ENCODE measurements at places on chromosomes 12 and 14.

DNA sequence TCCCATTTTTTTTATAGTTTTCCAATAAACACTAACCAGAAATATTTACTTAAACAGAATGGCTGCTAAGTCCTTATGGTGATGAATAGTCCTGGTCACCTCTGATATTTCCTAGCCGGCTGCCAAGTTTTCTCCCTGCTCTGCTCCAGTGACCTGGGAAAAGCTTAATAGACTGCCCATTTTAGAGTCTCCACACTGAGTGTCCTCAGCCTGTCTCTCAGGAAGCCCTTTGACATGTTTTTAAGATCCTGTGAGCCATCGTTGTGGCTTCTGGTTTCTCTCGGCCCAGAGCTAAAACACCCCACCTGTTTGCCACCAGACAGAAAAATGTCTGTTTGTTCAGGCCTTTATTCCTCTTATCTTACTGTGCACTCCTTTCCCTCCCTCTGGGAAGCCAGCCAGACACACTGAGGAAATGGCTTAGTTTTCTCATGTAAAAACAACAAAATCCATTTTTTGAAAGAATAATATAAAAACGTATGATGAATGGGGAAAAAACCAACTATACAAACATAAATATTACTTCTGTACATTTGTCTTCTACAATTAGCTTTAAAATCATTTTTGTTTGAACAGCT is 25.4 kb upstream of the ALDH2 start:
- DNase-seq, result no peak

DNA sequence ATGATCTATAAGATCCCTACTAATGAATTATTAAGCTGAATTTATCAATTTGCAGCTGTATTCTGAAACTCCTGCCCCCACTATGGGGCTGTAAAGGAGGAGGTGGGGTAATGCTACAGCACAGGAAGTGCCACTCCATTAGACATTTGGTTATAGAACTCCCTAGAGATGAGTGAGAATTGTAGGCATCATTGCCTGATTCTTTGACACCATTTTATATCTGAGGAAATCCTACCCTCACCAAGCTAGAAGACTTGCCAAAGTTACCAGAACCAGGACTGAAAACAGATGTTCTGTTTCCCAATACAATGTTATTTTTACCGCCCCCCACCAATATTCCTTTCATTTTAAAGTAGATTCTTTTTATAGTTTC is 182.4 kb downstream of the EGLN3 start:
- no peak for DNase-seq

- no peak for DNase-seq
Observed at GRCh38 chr12:104615048-104615561, 158.4 kb downstream of the CHST11 start.

DNA sequence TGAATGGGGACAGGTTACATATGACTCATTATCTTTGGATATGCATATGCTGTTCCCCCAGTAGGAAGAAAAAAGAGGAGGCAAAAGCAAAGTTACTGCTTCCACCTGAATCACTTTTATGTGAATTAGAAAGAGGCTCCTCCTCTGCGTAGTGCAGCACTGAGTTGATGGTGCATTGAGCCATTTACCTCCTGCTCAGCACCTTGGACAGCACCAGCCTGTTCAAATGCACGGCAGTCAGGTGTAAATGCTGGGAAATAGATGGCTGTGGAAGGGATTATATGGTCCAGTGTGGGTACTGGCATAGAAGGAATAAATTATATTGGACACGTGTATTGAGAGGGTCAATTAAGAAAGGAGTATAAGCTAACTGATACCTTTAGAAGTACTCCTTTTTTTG is 541.9 kb upstream of the SEL1L start:
- peak; percentile 13 for DNase-seq

- DNase-seq, result no peak
Observed at GRCh38 chr12:77696183-77696582, 134.5 kb upstream of the NAV3 start.

- DNase-seq, result no peak
Observed at GRCh38 chr12:53747095-53747494, 4.7 kb downstream of the CISTR start.

DNA sequence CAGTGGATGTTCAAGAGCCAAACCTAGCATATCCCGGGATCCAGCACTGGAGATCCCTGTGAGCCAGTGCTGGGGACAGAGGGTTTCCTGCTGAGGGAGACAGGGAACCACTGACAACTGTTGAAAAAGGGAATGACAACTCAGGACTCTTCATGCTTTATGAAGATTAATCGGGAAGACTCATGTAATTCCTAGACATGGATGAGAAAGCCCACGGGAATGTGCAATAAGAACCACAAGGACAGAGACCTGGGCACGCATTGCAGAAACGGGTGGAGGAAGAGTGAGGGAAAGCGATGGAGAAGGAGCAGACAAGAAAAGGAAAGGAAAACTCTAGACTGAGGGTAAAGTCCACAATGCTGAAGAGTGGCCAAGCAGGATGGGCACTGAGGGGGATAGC is 296.0 kb downstream of the PCNX1 start:
- no peak for DNase-seq

- DNase-seq, result peak; percentile 26
Observed at GRCh38 chr14:92654239-92654901, 94.1 kb downstream of the LGMN start.

GRCh38 chr14:59511916-59512575 is 27.7 kb downstream of the JKAMP start:
- DNase-seq, result peak; percentile 12

GRCh38 chr12:71626098-71626497 is 37.5 kb downstream of the ZFC3H1 start:
- DNase-seq, result no peak

- DNase-seq, result no peak
Observed at GRCh38 chr14:20745571-20746358, at the start of gene EDDM3A. Gene EDDM3A, plus strand, starts transcription at chr14:20745887. Its CDS starts 1,694 bp downstream, at chr14:20747581.

- no peak for DNase-seq
Observed at GRCh38 chr12:9406564-9407424, 198.6 kb upstream of the PZP start.

DNA sequence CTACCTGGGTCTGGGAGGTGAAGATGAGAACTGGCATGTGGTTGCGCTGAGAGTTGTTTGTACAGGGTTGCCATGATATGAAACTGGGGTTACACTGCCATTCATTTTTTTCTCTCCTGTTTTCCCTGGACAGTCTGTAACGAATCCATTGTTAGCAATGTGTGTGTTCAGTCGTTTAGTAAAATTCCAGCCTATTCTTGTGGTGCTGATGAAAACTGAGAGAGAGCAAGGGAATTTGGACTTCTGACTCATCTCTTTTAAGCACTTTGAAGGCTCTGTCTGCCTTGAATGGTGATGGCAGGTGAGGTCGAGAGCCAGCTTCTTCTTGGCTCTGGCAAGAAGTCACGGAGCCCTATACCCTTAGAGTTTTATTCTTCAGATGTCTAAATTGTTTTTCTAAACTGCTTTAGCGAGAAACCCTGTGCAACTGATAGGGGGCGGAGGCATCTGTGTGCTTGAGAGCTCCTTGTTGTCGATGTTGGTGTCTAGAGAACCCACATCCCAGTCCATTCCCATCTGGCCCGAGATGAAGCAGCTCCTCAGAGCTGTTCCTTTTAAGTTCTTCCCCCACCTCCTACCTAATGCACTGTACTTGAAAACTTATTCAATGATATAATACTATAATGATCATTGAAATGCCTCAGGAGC is 204.4 kb downstream of the TMX1 start:
- DNase-seq, result no peak

GRCh38 chr14:71749613-71750238 is 182.5 kb upstream of the RGS6 start:
- DNase-seq, result no peak

DNA sequence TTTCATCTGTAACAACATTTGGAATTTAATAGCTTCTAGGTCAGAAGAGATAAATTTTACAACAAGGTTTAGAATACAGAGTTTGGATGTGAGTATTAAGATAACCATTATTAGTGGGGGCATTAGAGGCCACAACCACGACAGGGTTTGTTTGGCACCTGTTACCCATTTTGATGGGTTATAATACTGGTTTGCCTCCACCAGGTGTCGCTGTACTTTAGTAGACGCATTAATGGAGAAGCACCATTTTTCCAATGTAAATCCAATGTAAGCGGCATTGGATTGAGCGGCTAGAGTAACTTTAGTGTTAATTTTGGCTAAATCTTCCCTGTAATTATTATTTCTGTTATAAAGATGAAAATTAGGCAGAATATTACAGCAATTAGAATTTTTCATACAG is 136.2 kb downstream of the SLCO1B3 start:
- DNase-seq, result peak; percentile 19

DNA sequence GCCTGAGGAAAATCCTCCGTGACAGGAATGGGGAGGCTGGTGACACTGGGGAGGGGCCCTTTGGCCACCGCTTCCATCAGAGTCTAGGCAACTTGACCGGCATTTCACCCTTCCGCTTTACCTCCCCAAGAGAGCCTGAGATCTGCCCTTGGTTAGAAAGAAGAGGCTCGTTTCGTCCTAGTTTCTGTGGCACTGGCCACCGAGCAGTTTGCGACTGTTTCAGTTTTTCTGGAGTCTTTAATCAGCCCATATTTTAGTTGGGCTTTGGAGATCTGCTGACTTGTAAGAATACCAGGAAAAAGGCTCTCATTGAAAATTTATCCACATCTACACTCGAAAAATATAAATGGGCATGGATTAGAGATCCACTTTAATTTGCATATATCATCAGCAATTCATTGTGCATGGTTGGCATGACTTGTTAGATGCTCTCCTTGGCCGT is 414 bp upstream of the ANKS1B start:
- no peak for DNase-seq

GRCh38 chr12:105368047-105368646 is 37.7 kb downstream of the C12orf75 start:
- DNase-seq, result no peak

DNA sequence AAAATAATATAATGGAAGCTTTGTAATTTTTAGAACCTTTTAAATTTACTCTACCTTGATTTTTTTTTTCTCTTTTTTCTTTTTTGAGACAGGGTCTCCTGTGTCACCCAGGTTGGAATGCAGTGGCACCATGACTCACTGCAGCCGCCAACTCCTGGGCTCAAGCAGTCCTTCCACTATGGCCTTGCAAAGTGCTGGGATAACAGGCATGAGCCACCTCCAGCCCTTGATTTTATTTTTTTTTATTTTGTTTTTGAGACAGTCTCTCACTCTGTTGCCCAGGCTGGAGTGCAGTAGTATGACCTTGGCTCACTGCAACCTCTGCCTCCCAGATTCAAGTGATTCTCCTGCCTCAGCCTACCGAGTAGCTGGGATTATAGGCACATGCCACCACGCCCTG is 65.3 kb upstream of the TRAF3 start:
- no peak for DNase-seq

GRCh38 chr12:48486261-48486660 is 4.0 kb downstream of the C12orf54 start:
- DNase-seq, result no peak

DNA sequence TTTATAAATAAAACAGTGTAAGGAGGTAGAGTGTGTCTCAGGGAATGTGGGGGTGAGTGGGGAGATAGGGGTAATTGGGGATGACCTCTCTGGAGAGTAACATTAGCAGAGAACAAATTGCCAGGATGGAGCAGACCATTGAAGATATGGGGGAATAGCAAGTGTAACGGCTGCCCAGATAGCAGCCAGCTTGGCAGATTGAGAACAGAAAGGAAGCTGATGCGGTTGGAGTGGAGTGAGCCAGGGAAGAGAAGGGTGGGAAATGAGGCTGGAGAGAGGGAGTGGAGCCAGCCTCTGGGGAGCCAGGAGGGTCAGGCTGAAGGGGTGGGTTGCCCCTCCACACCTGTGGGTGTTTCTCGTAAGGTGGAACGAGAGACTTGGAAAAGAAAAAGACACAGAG is 5.6 kb upstream of the ADCK1 start:
- no peak for DNase-seq

GRCh38 chr12:32450363-32450762 is 51.0 kb downstream of the FGD4 start:
- DNase-seq, result no peak

- DNase-seq, result peak; percentile 29
Observed at GRCh38 chr14:96098309-96098998, 59.3 kb downstream of the C14orf132 start.

DNA sequence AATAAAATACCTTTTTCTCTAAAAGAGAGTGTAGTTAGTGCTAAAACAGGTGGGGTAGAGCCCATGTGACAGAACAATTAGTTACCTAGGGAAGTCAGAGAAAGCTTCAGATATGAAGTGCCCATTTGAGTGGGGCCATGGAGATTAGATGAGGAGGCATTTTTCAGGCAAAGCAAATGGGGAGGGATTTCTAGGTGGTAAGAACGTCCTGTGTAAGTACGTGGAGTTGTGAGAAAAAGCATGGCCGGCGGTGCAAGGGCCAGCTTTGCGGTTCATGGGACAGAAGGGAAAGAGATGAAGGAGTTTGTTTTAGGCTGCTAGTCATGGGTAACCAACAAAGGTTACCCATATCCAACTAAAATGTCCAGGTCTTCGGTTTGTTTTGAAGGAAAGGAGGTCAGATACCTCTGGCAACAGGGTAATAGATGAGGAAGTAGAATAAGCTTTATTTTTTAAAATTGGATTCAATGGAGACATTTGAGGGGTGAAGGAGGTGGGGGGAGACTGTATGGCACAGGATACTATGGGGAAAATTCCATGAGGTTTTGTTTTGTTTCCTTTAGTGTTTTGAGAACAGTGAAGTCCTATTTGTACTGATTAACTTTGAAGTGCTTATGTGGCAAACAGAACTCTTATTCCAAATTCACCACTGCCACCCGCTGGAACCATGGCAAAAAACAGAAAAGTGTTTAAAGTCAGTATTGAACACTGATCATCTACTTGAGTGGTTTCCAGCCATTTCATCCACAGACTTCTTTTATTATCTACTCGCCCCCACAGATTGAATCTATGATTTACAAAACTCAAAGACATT is 10.0 kb upstream of the SNRPF start:
- DNase-seq, result no peak

DNA sequence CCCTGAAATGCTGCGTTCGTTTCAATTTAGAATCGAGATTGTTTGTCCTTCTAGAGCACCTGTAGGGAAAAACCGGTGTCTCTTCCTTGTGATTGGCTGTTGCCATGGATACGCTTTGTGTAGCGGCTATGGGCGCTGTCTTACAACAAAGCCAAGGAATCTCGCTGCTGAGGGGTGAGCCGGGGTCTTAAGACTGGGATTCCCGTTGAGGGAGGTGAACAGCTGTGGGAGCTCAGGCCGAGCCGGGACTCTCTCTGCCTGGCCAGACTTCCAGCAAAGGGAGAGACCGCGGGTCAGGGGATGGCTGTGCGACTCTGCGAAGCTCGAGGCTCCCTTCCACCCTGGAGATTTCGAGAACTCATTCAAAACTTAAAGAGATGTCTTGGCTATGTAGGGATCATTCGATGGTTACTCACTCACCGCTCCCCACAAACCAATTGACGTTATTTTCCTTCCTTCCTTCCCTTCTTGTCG is at the start of the genes LRRIQ1 and TSPAN19:
LRRIQ1 (plus strand) TSS at position 118 of the 474 bp plus-strand sequence. CDS start 1,826 bp downstream, outside the sequence.
TSPAN19 (minus strand) TSS at position 44 of the 474 bp plus-strand sequence. CDS start 6,331 bp downstream, outside the sequence.
- DNase-seq, result peak; percentile 45

GRCh38 chr12:121668750-121669520 is 519 bp downstream of the MORN3 start:
- DNase-seq, result peak; percentile 72

DNA sequence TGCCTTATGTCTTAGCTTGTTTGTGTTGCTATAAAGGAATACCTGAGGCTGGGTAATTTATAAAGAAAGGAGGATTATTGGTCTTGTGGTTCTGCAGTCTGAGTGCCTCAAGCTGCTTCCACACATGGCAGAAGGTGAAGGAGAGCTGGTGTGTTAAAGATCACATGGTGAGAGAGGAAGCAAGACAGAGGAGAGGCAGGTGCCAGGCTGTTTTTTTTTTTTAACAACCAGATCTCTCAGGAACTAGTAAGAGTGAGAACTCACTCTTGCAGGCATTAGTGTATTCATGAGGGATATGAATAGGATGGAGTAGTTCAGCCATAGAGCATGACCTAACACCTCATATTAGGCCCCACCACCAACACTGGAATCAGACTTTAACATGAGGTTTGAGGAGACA is 123.4 kb downstream of the CMAS start:
- DNase-seq, result no peak

- DNase-seq, result no peak
Observed at GRCh38 chr12:112950701-112951100, 12.4 kb downstream of the OAS3 start.

Data from activated CD4-positive, alpha-beta T cell treated with anti-CD3 and anti-CD28 coated beads for 48 hours (primary cell).